Urinary bladder (tissue), 4 donors: ENCODE measurements at places on chromosomes 16 and 17.
A peak's percentile ranks its signal among the peaks of the same experiment; 100 is the strongest.

DNA sequence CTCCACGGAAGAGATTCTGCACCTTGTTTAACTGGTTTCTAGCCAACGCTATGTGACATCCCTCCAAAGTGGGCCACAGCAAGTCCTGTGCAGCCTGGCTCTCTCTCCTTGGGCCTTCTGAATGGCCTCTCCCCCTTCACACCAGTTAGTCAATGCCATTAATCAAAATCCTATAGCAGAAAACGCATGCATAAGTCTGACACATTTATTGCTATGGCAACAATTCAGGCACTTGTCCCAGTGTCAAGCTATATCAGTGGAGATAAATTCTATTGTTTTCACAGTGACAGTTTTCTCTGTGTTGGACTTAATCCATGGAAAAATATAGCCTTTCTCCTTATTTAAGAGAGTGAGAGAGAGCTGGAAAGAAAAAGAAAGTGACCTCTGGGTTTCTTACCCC, 87.2 kb upstream of the TOX3 start:
- no peak for DNase-seq

DNA sequence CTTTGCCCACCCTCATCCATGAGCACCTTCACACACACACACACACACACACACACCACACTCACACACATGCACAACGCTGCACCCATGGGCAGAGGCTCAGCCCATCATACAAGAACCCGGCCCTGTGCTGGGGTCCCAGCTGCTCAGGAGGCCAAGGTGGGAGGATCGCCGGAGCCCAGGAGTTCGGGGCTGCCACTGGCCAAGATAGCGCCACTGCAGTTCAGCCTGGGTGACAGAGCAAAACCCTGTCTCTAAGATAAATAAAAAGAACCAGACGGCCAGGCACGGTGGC, 3.4 kb upstream of the FSCN2 start:
- no peak for DNase-seq

DNA sequence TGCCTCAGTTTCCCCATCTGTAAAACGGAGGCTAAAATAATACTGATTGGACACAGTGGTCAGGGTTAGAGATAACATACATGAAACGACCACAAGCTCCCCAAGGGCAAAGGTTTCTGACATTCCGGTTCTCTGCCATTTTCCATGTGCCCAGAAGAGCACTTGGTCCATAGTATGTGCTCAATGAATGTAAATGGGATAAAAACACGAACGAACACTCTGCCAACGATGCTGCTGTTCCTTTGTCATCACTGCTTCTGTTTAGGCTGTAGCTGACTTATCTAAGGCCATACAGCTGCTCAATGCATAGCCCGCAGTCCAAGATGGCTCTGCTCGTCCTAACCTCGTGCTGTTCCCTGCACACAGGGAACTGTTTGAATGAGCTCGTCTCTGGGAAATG, 102.0 kb downstream of the RMI2 start:
- no peak for DNase-seq

- DNase-seq, result no peak
Observed at GRCh38 chr16:78441298-78441697, 341.8 kb downstream of the WWOX start.

DNA sequence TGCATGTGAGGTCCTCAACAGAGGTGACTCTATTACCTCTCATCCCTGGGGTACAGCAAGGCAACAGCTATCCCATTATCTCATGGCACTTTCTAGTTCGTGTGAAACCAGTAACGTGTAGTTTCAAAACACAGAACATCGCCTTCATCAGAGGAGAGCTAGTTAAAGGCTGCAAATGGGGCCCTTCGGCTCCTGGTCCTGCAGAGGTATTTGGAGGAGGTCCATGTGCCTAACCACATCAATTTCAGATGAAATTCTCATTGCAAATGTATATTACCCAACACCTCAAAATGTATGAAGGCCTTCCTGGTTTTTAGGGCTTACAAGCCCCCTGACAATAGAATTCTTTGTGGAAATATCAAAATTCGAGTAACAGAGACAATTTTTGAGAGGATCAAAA, 95.7 kb upstream of the PSMD7 start:
- DNase-seq, result no peak

- DNase-seq, result no peak
Observed at GRCh38 chr16:29994600-29995323, 655 bp downstream of the HIRIP3 start.

- no peak for DNase-seq
Observed at GRCh38 chr16:88353691-88354090, 29.1 kb upstream of the ZNF469 start.

DNA sequence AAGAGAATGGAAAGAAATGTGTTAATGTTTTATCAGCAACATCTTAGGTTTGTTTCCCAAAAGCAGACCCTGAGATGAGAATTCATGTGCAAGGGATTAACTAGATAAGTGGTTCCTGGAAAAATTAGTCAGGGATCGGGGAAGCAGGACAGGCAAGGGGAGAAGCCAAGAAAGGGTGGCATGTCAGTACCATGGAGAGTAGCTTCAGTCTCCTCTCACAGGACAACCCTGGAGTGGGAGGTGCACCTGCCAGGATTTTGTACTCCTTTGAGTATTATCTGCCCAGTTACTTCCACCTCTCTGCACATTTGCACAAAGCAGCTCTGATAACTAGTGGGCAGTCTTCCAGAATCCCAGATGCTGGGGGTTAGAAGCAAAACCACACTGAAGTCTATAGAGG, 117.0 kb downstream of the RGS9 start:
- DNase-seq, result no peak

DNA sequence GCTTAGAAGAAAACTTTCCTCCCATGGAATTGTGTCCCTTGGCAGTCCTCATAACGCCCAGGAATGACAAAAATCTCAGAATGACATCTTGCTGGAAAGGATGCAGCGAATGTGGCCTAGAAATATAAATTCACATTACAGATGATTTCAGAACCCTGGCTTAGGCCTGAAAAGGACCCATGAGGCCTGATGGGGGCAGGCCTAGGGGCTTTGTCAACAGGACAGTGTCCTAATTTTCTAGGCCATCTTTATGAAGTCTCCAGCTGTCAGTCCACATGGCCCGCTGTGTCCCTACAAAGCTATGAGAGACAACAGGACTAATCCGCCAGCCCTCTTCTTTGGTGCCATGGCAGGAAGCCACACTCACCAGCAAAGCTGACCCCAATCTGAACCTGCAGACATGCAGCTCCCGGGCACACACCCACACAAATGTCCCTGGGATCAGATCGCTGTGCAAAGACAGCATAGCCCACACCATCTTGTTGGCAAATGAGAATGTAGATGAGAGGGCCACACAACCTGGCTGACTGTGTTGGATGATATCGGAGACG, 40.4 kb upstream of the DNAH17 start:
- no peak for DNase-seq

- DNase-seq, result no peak
Observed at GRCh38 chr16:49471038-49471727, 97.6 kb downstream of the C16orf78 start.

DNA sequence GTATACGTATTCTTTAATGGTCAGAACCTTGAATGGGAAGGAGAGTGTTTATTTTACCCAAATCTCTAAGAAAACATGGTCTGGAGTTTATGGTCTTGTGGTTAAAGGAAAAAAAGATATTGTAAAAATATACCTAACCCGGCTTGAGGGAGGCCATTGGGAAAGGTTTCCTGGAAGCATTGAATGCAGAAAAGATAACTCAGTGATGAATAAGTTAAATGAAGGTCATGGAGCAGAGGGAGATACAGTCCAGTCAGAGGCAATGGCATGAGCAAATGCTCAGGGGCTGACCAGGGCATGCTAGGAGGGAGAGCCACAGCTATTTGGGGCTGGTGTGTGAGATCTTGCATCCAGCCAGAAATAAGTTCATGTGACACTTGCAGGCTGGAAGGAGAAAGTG, 430.4 kb upstream of the CDH5 start:
- DNase-seq, result no peak

- DNase-seq, result no peak
Observed at GRCh38 chr17:17849845-17850373, 13.1 kb upstream of the SREBF1 start.

DNA sequence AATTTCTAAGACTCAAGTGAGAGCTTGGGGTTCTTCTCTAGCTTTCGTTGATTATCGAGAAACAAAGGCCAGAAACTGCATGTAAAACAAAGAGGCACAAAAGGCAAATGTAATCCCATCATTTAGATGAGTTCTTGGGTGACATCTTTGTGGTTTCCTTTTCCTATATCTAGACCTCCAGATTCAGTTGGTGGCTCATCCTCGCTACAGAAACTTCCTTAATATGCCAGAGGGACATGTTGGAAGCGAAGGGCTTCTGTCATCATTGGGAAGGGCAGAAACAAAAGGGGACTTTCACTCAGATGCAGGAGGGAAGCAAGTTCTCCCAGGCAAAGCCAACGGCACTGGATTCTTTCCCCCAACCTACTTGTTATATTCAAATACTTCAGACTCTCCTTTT, 150.6 kb upstream of the ZFHX3 start:
- no peak for DNase-seq

DNA sequence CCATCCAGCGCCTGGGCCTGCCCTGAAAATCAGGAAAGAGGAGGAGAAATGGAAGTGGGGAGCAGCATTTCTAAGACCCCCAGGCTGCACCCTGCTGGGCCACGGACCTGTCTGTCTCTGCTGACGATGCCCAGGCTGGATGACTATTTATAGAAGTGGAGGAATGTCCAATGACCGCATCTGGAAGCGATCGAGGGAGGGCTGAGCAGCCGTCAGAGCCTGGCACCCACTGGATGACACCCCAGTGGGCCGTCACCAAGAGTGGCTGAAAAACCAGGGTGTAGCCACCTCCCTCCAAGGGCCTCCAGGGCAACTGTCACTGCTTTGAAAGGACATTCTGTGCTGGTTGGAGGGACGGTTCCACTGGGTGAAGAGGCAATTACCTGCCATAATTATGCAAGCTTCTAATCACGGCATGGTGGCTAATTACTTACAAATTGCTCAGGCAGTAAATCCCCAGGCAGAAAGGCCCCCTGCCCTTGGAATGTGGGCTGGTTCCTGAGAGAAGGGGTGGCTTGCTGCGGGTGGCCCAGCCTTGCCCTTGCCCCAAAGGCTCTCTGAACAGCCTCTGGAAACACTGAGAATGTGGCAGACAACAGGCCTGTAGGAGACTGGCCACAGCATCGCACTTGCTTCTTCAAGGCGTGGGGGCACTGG, 332.1 kb downstream of the C16orf95 start:
- no peak for DNase-seq

DNA sequence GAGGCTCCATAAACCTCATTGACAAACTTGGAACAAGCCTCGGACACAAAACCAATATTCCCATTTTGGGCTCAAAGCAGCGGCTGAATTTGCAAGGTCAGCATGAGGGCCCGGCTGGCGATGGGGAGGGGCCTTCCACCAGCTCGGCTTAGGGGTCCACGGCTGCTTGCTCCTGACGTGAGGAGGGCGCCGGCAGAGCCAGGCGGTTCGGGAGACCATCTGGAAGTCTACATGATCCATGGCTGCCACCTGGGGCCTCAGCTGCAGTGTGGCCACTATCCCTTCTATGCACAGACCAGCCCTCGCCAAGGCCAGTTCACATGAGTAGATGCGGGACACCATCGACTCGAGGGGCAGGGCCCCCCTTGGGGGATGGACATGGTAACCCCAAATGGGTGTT, 39.1 kb downstream of the NDEL1 start:
- no peak for DNase-seq

DNA sequence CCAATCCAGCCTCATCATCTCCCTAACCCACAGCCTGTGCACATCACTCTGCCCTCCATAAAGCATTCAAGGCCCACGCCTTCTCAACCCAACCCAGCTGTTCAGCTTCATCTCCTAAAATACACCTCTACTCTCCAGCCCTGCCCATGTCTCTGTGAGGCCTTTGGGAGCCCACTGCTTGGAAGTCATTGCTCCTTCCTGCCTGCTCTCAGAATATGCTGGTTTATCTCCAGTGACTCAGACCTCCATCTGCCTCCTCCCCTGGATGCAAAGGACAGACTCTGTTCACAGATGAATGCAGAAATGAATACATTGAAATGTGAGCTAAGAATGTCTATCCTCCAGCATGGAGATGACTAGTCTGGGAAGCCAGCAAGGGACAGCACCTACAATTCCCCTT, 19.0 kb downstream of the KCNG4 start:
- DNase-seq, result no peak

- DNase-seq, result no peak
Observed at GRCh38 chr16:78624366-78624765, 524.9 kb downstream of the WWOX start.

- no peak for DNase-seq
Observed at GRCh38 chr16:27265982-27266381, 2.6 kb downstream of the NSMCE1 start.

GRCh38 chr16:56423584-56424403, 1.6 kb downstream of the AMFR start:
- DNase-seq, result no peak

DNA sequence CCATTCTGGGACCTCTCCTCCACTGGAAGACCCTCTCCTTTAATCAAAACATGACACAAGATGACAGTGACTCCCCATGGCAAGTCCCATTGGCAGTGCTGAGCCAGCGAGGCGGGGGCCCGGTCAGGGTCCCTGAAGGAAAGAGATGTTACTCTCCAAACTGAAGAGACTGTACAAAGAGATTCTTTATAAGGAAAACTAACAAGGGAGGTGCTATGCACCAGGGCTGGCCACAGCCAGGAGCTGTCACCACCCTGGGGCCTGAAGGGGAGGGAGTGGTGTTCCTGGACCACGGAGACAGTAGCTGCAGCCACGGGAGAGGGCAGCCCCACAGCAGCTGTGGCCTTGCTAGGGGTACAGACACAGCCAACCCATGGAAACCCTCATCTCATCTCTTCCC, 123.1 kb downstream of the XYLT1 start:
- no peak for DNase-seq

DNA sequence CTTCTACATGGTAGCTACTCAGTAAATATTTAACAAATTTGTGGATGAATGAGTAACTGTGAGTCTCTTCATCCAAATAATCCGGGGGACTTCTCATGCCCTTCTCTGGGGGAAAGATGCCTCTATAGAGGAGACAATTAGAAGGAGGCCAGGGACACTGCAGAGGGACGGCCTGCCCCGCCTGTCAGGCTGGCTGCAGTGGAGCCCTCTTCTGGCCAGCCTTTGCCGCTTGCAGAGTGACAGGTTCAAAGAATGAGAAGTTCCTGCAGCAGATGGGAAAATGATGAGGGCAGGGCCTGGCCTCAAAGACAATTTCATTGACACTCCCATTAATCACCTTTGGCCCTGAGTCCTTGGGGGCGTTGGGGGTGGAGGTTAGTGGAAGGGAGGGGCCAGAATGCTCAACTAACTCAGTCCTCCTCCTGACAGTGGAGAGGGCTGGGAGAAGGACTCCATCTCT, 339.0 kb downstream of the MAF start:
- no peak for DNase-seq

DNA sequence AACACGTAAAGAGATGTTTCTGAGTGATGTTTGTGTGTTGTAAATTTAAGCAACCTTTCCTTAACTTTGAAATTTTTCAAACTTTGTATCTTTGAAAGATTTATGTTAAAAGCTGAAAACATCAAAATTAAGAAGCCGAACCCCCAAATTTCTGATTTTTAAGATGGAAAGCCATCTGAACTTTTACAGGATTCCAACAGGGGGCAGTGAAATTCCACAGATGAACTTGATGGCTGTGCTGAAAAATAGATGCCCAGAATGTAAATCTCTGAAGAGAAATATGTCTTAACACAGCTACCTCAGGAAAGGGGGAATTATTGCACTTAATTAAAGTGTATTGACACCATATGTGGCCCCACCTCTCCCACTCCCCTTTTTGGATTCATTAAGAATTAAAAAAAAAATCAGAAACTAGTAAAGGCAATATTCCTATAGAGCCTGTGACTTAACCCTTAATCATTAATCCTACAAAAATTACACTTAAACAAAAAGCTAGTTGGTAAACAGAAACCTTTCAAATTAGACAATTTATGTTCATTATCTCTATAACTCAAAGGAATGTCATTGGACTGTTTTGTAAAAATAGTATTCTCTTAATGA, 597.9 kb downstream of the KCNJ2 start:
- DNase-seq, result peak; percentile 5
